ENCODE measurements at places on chromosomes 1 and 21. TPM values are rescaled to one million over a fixed set of nuclear protein-coding genes. Genes with fewer than 3 reads are reported as not detected.

Gene EXO1
- total RNA-seq: 0.98 TPM

Gene OLIG2
- 0.11 TPM for total RNA-seq

Gene PAX7
- total RNA-seq: not detected

Gene KTI12
- total RNA-seq: 10.9 TPM

Gene HTR6
- not detected for total RNA-seq

Gene PTAFR
- total RNA-seq: 1.6 TPM

Gene SLFNL1
- total RNA-seq: 0.44 TPM

Gene RNPC3
- total RNA-seq: 64.9 TPM

Gene ALDH4A1
- 29.9 TPM for total RNA-seq

Gene MAP1LC3C
- 14.7 TPM for total RNA-seq

Gene CAMK1G
- not detected for total RNA-seq

- no peaks in the 10 kb centered on the region for H3K4me1 ChIP-seq
- H3K4me3 ChIP-seq: no peak overlapping the region
- no peaks in the 10 kb centered on the region for H3K36me3 ChIP-seq
- no peak overlapping the region for H3K27ac ChIP-seq
- no peaks in the 10 kb centered on the region for H3K27me3 ChIP-seq
These were observed 24.1 kb downstream of the PIGM start for GRCh38 chr1:160007577-160008200.

DNA sequence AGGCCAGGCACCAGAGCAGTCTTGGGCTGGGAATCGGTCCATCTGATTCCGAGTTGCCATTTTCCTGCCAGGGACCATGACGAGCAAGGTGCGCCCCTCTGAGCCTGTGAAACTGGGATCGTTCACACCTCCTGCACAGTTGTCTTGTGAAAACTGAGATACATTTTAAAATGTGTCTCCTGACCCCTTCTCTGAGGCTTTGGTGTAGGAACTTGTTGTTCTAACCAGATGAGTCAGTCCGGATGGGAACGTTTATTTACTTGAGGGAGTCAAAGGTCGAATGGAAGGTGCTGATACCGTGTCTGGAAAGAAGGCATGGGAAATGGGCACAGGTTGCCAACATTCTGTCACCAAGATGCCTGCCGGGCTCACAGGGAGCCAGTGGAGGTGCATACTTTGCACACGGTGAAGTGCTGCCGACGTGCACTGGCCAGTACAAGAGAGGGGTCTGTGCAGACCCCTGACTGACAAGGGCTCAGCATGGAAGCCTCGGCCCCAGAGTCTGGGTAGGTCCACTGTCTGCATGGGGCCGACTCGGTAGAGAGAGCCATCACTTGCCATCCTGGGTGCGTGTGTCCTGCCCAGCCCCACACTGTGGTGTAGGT is 7.4 kb upstream of the KCNN3 start:
- H3K4me3 ChIP-seq: no peak overlapping the region
- no peaks in the 10 kb centered on the region for H3K4me1 ChIP-seq
- H3K27me3 ChIP-seq: no peaks in the 10 kb centered on the region
- no peak for DNase-seq
- no peak overlapping the region for H3K27ac ChIP-seq

- H3K4me1 ChIP-seq: no peaks in the 10 kb centered on the region
- H3K27me3 ChIP-seq: no peaks in the 10 kb centered on the region
- H3K4me3 ChIP-seq: no peak overlapping the region
These were observed 216.2 kb upstream of the SAMSN1 start for GRCh38 chr21:14762327-14762726.

- no peaks in the 10 kb centered on the region for H3K27me3 ChIP-seq
- no peak overlapping the region for H3K4me3 ChIP-seq
- no peak for DNase-seq
- H3K27ac ChIP-seq: no peak overlapping the region
- no peaks in the 10 kb centered on the region for H3K4me1 ChIP-seq
- no peaks in the 10 kb centered on the region for H3K36me3 ChIP-seq
These were observed 255.9 kb downstream of the LMO4 start for GRCh38 chr1:87584586-87584985.

GRCh38 chr1:20137055-20137454 is 2.1 kb upstream of the PLA2G2F start:
- H3K4me1 ChIP-seq: no peaks in the 10 kb centered on the region
- no peak for DNase-seq

DNA sequence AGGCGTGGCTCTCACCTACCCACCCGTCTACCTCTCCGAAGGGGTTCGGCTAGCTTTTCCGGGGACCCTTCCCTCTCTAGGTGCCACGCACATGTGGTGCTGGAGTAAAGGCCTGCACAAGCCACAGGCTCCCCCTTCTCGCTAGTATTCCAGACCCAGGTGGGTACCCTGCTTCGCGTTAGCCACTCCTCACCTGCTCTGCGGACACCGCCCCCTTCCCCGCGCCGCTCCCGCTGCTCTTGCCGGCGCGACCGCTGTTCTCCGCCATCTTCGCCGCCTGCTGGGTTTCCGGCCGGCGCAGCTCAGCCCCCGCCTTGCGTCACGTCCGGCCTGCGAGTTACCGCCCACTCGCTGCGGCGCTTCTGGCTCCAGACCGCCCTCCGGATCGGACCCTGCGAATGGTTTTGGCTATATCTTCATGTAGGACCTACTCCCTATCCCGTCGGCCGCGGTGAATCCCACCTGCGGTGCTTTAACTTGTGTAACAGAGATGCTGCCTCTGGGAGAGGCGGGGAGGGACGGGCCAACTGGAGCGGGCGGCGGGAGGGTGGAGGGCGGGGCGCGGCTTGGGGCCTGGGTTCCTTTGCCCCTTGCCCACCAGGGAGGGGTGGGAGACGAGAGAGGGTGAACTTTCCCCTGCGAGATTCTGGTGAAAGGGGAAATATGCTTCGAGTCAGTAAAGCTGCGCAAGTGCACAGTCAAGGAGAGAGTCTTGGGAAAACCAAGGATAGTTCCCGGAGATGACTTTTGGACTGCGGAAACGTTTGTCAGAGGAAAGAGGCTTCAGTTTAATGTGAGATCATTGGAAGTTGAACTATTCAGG is at the start of the genes NIT1 and PFDN2:
Gene NIT1 (plus strand): TSS at position 347 of the 823 bp plus-strand sequence. CDS start 72 bp downstream, at position 419.
Gene PFDN2 (minus strand): TSS at position 279 of the 823 bp plus-strand sequence. CDS start 11 bp downstream, at position 268.
- H3K4me3 ChIP-seq: peak within 1 kb of the TSS; percentile 79
- no peaks in the 10 kb centered on the region for H3K27me3 ChIP-seq
- peaks cover 20% of the 10 kb centered on the region for H3K4me1 ChIP-seq
- DNase-seq: peak; percentile 84

GRCh38 chr1:8412183-8412831 is 94.4 kb downstream of the SLC45A1 start:
- no peaks in the 10 kb centered on the region for H3K27me3 ChIP-seq

DNA sequence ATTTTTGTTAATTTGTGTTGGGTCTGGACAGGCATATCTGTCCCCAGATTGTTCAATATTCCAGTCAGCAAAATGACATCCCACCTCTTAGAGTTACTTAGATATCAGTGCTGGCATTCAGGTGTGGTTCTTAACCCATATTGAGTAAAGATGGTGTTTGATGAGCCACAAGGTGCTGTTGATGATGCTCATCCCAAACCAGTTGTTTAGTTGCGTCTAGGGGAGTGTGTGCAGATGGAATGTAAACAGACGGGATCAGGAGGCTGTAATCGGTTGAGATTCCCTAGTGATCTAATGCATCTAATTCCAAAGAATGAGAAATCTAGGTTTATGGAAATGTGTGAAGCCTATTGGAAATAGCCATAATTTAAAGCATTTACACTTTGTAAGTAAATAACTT is 1.1 kb downstream of the HOOK1 start:
- H3K27me3 ChIP-seq: no peaks in the 10 kb centered on the region
- H3K4me3 ChIP-seq: no peak overlapping the region
- H3K4me1 ChIP-seq: no peaks in the 10 kb centered on the region
- no peaks in the 10 kb centered on the region for H3K36me3 ChIP-seq

- no peaks in the 10 kb centered on the region for H3K36me3 ChIP-seq
- no peak overlapping the region for H3K27ac ChIP-seq
- no peak for DNase-seq
These were observed 58.3 kb downstream of the APP start for GRCh38 chr21:26112127-26112742.

- H3K27me3 ChIP-seq: no peaks in the 10 kb centered on the region
- no peak overlapping the region for H3K27ac ChIP-seq
- peaks cover 10% of the 10 kb centered on the region for H3K4me1 ChIP-seq
- DNase-seq: peak; percentile 79
- H3K4me3 ChIP-seq: no peak overlapping the region
These were observed 42.8 kb upstream of the DMBX1 start for GRCh38 chr1:46446646-46447498.

DNA sequence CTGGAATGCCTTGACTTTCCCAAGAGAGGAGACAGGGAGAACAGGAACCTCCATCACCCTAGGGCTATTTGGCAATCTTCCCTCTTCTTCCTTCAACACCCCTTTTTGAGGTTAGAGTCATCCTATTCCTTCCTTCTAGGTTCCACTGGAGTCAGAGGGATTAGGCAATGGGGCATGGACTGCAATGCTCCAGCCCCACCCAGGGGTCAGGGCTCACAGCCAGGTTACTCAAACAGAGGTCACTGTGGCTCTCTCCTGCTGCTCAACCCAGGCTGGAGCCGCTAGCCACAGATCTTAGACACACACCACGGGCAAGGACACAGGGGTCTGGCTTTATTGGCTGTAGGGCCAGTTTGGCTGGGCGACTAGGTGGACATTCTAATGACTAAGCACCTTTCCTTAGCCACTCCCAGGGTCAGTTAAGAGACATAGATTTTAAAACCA is 145.5 kb upstream of the NRIP1 start:
- no peak overlapping the region for H3K4me3 ChIP-seq
- no peak overlapping the region for H3K27ac ChIP-seq
- no peaks in the 10 kb centered on the region for H3K36me3 ChIP-seq

DNA sequence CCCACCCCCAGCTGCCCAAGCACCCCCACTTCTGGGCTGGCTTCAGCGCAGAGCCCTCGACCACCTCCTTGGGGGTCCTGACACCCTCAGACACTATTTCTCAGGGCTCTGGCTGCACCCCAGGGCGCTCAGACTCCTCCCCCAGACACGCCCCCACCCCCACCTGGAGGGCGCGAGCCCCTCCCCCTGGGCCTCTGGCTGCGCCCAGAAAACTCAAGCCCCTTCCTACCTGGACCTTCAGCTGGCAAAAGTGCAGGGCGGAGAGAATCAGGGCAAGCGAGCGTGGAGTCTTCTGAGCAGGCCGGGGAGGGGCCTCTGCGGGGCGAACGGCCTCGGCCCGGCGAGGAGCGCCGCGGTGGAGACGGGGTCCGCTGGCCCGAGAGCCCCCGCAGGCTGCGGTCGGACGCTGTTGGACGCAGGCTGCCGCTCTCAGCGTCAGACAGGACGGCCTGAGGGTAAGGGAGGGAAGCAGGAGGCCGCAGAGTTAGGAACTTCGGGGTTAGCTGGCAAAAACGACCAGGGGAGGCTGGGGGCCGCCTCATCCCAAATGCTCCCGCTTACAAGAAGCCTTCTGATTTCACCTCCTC is 17.4 kb upstream of the NBPF1 start:
- no peaks in the 10 kb centered on the region for H3K27me3 ChIP-seq
- H3K4me1 ChIP-seq: no peaks in the 10 kb centered on the region
- peaks cover 62% of the 10 kb centered on the region for H3K36me3 ChIP-seq
- H3K4me3 ChIP-seq: no peak overlapping the region
- H3K27ac ChIP-seq: no peak overlapping the region
- DNase-seq: no peak

GRCh38 chr21:37153196-37153934 is 80.3 kb downstream of the TTC3 start:
- H3K27ac ChIP-seq: no peak overlapping the region
- no peaks in the 10 kb centered on the region for H3K4me1 ChIP-seq
- peaks cover 17% of the 10 kb centered on the region for H3K36me3 ChIP-seq
- H3K4me3 ChIP-seq: no peak overlapping the region
- DNase-seq: peak; percentile 4
- H3K27me3 ChIP-seq: no peaks in the 10 kb centered on the region

All from thyroid gland (tissue), 4 donors.